GOT3 (cell line): ENCODE measurements at places on chromosomes 16 and 17.

DNA sequence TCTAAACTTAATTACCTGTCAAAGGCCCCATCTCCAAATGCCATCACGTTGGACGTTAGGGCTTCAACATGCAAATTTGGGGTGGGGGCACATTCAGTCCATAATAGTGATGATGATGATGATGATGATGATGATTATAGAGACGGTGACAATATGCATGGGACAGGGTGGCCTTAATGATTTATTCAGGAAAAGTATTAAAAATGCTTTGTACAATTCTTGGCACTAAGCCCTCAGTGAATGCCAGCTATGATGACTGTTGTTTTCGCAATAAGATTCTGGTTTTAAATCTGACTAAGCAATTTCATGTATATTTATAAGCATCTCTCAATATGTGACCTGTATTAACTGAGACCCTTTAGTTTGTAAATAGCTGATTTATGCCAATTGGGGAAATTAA, 106.3 kb downstream of the C16orf95 start:
- no peak for DNase-seq

DNA sequence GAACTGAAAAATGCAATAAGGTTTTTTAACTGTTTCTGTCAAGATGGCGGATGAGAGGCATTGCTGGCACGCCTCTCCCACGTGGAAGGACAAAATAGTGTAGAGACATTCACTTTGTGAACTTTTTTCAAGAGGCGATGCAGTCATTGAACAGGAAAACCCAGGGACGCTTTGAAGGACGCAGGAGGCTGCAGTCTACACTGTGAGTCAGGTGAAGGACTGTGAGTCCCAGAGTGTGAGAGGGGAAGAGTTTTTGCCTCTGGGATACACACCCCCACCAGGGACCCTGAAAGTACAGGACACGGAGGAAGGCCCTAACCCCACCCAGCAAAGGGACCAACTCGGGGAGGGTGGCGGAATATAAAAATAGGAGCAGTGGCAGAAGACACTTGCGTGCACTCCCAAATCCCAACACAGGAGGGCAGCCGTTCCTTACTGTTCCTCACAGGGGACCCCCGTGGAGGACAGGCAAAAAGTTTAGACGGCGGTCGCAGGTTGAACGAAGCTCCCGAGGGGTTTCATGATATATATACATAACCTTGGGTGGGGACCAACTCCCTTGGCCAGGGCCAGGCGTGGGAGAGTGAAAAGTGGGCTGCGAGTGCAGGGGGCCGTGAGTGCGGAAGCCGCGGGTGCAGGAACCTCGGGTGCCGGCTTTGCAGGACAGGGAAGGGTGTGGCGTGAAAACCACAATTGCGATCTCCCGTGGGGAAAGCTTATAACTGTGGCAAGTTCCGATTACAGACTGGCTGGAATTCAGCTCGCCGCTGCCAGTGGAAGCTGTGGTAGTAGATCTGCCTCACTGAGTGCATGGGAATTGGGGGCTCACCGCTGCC, 82.0 kb upstream of the ALOX12 start:
- DNase-seq = peak; percentile 41

GRCh38 chr16:75121949-75122568, 5.5 kb upstream of the LDHD start:
- DNase-seq = no peak

DNA sequence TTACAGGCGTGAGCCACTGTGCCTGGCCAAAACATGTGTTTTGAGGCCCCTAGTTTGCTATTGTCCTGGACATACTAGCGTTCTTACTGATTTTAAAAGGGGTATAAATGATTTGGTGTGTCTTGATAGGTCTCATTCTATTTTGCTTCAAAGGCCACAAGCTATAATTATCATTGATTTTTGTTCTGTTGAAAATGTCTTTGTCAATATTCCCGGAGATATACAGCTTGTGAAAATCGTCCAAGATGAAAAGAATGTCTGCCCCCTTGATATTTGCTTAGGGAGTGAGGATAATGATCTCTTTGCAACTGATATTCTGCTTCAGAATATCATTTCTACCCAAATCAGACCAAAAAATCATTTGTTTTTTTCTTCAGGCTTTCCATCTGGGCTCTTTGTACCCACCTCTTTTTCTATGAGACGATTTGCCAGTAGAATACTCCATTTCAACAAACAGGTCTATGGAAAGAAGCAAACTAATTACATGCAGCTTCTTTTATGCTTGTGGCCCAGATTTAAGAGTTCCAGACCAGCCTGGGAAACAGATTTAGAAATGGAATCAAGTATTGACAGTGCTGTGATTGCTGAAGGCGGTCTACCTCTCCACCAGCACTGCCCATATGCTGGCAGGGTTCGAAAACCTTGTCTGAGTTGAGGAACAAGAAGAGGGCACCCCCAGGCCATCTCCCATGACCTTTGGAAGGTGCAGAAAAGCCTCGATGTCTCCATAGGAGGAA, 14.1 kb upstream of the ST6GALNAC1 start:
- DNase-seq = no peak
